ENCODE measurements at places on chromosomes 3 and 15.

DNA sequence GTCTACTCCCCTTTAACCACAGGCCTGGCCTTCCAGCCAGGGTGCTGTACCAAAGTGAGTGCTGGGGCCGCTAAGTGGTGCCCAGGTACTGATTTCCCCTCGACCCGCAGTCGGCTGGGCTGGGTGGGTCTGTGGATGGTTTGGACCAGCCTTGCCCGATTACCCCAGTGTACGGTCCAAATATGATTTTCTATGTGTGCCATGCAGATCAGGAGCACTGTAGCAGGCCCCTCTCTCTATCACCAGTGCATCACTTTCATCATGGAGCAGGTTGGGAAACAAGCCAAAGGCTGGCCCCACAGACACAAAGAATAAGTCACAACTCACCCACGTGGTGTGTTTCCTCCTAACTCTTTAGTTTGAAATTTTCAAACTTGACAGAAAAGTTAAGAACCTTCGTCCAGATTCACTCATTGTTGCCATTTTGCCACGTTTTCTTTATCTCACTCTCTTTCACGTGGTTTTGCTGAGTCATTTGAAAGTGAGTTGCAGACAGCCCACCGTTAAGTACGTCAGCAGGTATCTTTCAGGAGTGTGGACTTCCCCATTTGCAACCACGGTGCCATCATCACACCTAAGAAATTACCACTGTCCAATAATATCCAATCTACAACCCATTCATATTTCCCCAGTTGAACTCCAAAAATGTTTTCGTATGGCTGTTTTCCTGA, 37.0 kb downstream of the ZNF710 start:
- DNase-seq: no peak

DNA sequence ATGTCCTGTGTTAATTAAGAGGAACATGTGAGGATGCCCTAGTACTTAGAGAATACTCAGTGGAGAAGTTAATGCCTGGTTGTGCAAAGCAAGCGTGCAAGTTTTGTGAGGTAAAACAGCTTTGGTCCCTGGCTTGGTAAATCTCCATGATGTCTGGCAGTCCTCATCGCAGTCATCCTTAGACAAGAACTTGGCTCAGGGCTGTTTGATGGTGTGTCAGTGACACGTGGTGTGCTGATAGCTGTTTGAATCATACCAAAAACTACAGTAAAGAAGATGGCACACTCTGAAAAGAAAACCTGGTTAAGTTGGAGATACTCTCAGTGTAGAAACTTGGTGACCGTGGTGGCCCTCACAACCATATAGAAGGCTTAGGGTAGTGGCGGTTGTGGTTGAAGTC, 361.7 kb downstream of the FEZF2 start:
- no peak for DNase-seq

DNA sequence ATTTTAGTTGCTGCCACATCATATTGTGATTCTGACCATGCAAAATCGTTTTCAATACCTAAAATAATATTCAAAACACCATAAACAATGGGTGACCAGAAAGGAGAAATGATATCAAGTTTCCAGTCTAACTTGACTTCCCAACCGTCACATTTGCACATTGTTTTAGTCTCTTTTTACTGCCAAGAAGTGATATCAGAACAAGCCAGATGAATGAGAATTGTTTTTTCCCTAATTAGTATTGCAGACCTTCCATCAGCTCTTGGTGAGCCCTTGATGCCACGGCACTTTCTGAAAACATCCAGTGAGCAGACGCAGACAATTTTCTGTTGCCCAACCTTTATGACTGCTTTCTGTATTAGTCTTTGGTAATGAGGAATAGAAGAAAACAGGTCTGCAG, 62.5 kb downstream of the SPATA16 start:
- no peak for DNase-seq

- no peak for DNase-seq
These were observed 70.6 kb downstream of the ATP13A4 start for GRCh38 chr3:193483988-193484539.

- no peak for DNase-seq
These were observed 30.1 kb downstream of the ICE2 start for GRCh38 chr15:60448668-60449360.

DNA sequence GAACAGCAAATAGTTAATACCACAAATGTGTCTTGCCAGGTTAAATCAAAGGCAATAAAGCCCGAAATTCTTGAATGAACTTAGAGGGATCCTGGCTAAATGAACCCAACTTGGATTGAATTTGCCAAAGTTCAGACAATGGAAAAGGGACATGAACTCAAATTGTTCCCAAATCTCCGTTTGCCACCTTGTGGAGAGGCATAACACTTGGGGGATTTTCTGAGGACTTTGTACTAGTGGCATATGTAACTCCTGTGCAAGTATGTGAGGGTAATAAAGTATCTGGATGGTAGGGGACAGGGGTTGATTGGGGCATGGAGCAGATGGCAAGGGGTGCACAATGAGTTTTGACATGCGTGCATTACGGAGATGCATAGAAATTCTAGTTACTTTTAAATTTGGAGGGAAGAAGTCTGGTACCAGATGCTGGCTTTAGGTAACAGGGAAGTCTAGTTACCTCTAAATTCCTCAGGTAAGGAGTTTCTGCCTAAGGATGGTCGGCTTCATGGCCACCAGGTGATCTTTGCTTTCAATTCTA, 1.2 kb upstream of the TCAIM start:
- DNase-seq: no peak

DNA sequence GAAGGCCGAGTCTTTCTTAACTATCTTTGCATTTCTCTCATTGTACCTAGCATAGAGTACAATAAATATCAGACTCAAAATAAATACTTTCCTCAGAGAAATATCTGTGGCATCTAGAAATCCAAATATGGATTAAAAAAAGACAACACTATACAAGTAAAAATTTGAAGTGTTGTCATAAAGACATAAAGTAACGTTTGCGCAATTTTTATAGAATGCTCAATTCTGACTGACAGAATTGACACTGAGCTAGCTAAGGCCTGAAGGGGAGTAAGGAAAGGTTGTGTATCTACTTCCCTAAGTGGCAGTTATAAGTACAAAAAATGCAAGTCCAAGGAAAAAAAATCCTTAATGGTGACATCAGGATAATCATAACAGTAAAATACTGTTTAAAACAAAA, 1.1 kb downstream of the SEC11A start:
- no peak for DNase-seq

DNA sequence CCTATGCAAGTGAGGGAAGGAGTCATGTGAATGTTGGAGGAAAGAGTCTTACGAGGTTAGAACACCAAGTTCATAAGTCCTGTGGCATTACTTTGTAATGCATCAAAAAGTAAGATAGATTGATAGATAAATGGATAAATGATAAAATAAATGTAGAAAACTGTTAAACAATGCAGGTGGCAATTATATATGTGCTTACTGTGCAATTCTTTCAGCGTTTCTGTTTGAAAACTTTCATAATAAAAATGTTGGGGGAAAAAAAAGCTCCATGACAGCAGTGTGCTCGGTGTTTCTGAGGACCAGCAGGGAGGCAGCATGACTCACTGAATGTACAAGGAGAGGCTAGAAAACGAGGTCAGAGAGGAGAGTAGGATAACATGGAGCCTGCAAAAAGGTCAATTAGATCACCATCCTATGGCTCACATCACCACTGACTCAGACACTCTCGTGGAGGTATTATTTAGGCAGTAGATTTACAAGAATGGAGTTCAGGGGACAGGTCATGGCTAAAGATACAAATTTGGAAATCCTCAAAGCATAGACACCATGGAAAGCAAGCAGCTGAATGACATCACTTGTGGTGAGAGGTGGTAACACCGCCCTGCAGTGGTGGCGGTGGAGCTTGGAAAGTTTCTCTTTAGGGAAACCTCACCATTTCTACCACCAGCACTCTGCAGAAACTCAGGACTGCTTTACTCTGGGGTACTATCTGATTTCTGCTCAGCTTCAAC, 219.8 kb downstream of the CTNNB1 start:
- no peak for DNase-seq

GRCh38 chr3:87833039-87833377, 225.8 kb downstream of the CGGBP1 start:
- DNase-seq: no peak

- no peak for DNase-seq
These were observed 65.8 kb downstream of the MRPL46 start for GRCh38 chr15:88401251-88401995.

DNA sequence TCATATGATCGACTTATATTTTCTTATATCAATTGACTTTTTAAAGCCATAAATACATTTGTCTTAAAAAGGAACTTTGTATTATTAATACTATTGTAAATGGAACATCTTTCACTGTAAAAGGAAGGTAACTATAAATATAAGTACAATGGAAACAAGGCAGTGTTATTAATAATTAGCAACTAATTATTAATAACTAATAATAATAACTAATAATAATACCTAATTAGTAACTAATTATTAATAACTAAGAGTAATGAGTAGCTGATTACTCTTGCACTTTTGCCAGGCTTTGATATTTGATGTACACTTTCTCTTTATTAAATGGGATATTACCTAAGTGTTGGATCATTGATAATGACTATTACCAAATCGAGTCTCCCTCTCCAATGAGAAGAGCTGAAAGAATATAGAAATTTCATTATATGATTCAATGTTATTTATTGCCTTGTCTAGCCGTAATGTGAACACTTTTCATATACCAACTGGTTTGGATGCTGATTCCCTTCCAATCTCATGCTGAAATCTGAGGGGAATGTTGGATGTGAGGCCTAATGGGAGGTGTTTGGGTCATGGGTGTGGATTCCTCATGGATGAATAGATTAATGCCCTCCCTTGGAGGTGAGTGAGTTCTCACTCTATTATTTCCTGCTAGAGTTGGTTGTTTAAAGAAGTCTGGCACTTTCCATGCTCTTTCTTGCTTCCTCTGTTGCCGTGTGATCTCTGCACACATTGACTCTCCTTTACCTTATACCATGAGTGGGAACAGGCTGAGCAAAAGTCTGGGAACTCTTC, 202.1 kb upstream of the ZBTB20 start:
- no peak for DNase-seq

GRCh38 chr3:162704238-162704637, 1207.6 kb downstream of the OTOL1 start:
- no peak for DNase-seq

GRCh38 chr15:78461171-78461888, 23.3 kb downstream of the IREB2 start:
- no peak for DNase-seq

DNA sequence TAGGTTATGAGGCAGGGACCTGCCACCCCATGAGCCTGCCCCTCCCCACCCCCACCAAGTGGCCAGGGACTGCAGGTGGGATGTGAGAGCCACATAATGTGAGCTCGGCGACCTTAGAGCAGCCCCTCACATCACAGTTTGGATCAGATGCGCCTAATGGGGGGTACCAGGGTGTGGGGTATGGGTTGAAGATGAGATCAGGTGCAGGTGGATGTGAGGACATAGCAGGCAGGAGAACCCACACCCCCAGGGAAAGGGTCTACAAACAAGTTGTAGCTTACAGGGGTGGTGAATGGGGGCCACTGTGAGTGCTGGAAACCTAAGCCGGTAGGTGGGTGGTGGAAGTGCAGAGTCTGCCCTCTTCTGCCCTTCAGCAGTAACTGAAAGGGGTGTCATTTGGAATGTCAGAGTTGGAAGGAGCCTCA, 94.0 kb downstream of the CORO2B start:
- no peak for DNase-seq

- no peak for DNase-seq
These were observed 122.6 kb downstream of the LRIG1 start for GRCh38 chr3:66378256-66378655.

DNA sequence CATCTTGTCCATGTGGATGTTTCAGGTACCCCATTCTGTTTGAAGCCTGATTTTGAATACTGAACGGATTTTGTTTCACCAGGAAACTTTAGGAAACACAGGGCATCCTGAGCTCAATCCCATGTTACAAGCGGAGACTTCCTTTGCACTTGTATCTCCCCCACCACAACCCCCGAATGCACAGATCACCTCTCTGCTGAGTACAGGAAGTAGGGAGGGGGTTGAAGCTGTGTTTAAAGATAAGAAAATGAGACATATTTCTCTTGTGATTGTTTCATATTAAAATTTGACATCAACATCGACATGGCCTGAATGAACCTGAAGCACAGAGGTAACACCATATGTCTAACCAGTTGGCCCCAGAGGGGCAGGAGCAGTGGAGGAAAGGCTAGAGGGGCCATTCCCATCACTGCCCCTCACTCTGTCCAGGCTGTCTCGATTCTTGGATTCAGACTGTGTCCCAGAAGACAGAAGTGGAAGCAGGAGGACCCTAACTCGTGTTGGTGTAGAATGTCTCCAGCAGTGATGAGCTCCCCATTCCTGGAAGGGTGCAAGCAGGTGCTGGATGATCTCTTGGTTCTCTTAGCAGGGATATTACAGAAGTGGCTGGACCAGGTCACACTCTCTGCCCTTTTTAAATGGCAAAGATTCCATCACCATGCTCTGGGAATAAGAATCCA, 59.6 kb upstream of the IQSEC1 start:
- no peak for DNase-seq

- DNase-seq: no peak
These were observed 129.3 kb downstream of the EEFSEC start for GRCh38 chr3:128282380-128283196.

DNA sequence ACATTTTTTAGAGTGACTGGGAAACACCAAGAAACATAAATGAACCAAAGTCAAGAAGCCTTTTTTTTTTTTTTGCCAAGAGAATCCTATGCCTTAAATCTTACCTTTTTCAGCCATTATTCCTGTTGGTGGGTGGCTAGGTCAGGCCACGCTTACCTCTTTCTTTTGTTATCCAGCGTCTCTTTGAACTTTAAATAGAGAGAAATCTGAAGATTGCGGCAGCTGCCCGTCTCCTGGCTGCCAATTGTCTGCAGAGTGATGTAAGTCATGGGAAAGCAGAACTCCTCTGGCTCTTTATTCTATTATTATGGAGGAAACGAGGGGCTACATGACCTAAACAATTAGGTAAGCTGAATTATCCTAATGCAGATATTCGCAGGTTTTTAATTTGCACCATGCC, at the start of gene STRIT1:
Gene STRIT1 (minus strand): TSS at position 168 of the 400 bp plus-strand sequence.
- DNase-seq: no peak

DNA sequence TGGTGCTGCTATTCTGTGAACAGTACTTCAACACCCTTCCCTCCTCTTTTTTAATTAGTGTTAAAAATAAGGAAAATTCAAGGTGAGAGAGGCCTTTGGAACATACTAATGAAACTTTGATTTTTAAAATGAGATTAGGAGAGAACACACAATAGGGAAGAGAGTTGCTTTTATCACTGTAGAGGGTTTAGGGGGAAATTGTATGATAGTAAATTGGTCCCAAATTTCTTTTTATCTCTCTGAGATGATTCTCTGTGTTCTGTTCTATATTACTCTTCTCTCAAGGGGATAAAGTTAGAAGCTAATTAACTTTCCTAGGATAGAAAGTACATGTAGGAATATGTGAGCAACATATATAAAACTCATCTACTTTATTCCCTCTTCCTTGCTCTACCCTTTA, 40.8 kb downstream of the ZFAND6 start:
- DNase-seq: no peak

- no peak for DNase-seq
These were observed 11.6 kb downstream of the CLCN2 start for GRCh38 chr3:184349563-184350470.

DNA sequence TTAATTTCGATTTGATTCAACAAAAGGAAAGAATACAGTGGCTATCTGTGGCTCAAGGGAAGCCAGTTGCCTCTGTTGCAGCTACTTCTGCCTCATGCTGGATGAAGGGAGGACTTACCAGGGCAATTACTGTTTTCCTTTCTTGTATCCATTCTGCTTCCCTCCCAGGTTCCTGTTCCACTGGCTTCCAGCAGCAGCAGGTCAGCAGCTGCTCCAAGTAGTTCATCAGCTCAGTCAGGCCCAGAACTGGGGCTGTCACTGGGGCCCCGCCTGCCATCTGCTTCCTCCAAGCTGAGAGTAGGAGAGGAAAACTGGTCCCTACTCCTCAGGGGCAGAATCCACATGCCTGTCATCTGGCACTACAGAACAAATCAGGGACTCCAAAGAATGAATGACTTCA, 48.6 kb upstream of the ULK4 start:
- DNase-seq: no peak
